Ureter (tissue), 1 donor: ENCODE measurements at places on chromosomes 11 and 22. TPM values are rescaled to one million over a fixed set of nuclear protein-coding genes. Genes with fewer than 3 reads are reported as not detected.

The GRIA4 gene
- total RNA-seq: not detected

The CECR2 gene
- total RNA-seq: 10.0 TPM

The HTR3A gene
- not detected for total RNA-seq

The MYO7A gene
- 5.8 TPM for total RNA-seq

The HIC2 gene
- total RNA-seq: 4.0 TPM

The TMEM121B gene
- total RNA-seq: 0.18 TPM

The OR56A1 gene
- 0.05 TPM for total RNA-seq

The CHST1 gene
- 0.81 TPM for total RNA-seq

The METTL15 gene
- 23.2 TPM for total RNA-seq

The CABP4 gene
- 2.8 TPM for total RNA-seq

The LDHAL6A gene
- not detected for total RNA-seq

The DTX4 gene
- total RNA-seq: 126 TPM

The SMTNL1 gene
- total RNA-seq: not detected

The CLDN5 gene
- 38.9 TPM for total RNA-seq

The CBX7 gene
- 63.6 TPM for total RNA-seq

The SPINDOC gene
- total RNA-seq: 13.0 TPM

The MPEG1 gene
- total RNA-seq: 9.4 TPM

The PRR33 gene
- not detected for total RNA-seq

The BTG4 gene
- total RNA-seq: not detected

The PTS gene
- 44.5 TPM for total RNA-seq

The TMPRSS4 gene
- total RNA-seq: 224 TPM

The SCGB1D2 gene
- total RNA-seq: not detected

The C1QTNF5 gene
- 14.6 TPM for total RNA-seq

The INPPL1 gene
- total RNA-seq: 144 TPM

The PLA2G3 gene
- not detected for total RNA-seq

The ST14 gene
- total RNA-seq: 103 TPM

The OR52I1 gene
- not detected for total RNA-seq

The GTPBP1 gene
- 72.0 TPM for total RNA-seq

The SLC22A6 gene
- total RNA-seq: not detected

The OR51E2 gene
- 7.4 TPM for total RNA-seq

The MUC6 gene
- not detected for total RNA-seq

The DAGLA gene
- total RNA-seq: 2.7 TPM

The TEX54 gene
- total RNA-seq: not detected

The MMP27 gene
- total RNA-seq: not detected

The OR52E4 gene
- total RNA-seq: not detected

The GAS2 gene
- total RNA-seq: 12.6 TPM

The KRTAP5-7 gene
- total RNA-seq: 5.8 TPM

The CLNS1A gene
- total RNA-seq: 108 TPM

The APOBEC3G gene
- total RNA-seq: 27.8 TPM

The ENTHD1 gene
- not detected for total RNA-seq

The C11orf52 gene
- 8.5 TPM for total RNA-seq

The PANX2 gene
- total RNA-seq: 1.9 TPM

The OR52H1 gene
- 0.73 TPM for total RNA-seq

The ISX gene
- not detected for total RNA-seq
